ENCODE measurements at places on chromosomes 7 and 10.

- no peak for DNase-seq
Measured at GRCh38 chr10:31650010-31650409, 278.6 kb downstream of the ARHGAP12 start.

- no peak for DNase-seq
Measured at GRCh38 chr7:128190051-128190647, 50.9 kb upstream of the LEP start.

GRCh38 chr10:54402576-54402975, 398.5 kb downstream of the PCDH15 start:
- no peak for DNase-seq

DNA sequence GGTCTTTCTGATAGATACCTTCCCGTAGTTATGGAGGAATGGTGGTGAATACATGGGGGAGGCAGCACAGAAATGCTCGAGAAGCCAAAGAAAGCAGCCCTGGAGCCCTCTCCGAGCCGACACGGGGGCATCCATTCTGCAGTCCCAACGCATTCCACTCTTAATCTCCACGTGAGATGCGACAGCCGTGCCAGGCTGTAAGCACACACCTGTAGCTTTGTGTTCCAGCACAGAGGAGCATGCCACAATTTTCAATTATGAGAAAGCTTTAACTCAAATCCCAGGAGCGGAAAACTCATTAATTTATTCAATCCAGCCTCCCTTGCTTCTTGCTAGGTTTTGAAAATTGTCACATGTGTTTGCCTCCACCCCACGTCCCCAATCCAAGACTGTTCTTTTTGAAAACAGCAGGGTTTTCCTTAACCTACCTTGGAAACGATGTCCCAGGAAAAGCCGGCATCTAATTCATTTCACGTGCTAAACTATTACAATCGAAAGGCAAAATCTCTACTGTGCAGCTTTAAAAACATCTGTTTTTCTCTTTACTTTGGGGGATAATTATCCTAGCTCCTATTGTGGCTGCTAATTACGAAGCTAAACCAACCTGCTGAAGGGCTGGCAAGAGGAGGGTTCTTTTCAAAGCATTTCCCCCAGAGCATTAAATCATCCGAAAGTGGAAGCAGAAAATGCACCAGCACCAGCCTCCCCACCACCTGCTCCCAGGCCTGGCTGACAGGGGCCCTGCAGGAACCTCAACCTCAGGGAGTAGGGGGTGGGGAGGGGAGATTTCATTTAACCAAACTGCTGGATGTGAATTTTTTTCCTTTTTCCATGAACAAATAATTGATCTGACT, 56.0 kb upstream of the CHST15 start:
- DNase-seq = no peak

- DNase-seq = no peak
Measured at GRCh38 chr10:11246752-11247467, 229.2 kb downstream of the CELF2 start.

All from activated CD4-positive, alpha-beta T cell treated with anti-CD3 and anti-CD28 coated beads for 36 hours (primary cell).